Tibial artery (tissue), 4 donors: ENCODE measurements at places on chromosomes 7 and 10.

DNA sequence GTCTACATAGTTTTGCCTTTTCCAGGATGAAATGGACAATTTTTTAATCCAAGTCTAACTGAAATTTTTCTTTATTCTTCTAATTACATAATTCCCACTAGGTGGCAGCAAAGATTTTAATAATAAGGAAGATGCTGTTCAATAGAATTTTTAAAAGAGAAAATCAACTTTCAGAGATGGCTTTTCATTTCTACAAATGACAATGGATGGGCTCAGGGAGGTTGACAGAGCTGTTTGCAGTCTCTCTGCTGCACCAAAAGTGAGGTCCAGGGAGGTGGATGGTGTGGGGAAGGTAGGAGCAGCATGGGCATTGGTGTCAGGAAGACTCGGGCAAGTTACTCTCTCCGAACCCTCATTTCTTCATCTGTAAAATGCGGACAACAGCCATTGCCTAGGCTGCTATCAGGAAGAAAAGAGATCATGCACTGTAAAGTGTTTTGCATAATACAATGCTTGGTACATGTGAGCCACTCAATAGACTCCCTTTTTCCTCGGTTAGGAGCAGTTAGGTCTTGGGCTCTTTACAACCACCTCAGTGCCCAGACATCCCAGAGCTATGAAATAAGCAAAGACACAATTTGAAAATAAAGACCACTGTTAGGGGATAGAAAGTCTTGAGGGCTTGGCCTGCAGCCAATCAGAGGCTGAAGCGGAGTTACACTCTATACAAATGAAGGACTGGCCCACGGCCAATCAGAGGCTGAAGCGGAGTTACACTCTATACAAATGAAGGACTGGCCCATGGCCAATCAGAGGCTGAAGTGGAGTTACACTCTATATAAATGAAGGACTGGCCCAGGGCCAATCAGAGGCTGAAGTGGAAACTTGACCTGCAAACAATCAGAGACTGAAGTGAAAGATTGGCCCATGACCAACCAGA is 107.1 kb downstream of the ABLIM1 start:
- no peaks in the 10 kb centered on the region for H3K36me3 ChIP-seq
- no peaks in the 10 kb centered on the region for H3K27me3 ChIP-seq
- H3K4me1 ChIP-seq = peaks cover 12% of the 10 kb centered on the region
- H3K4me3 ChIP-seq = no peak overlapping the region
- no peak for DNase-seq
- no peak overlapping the region for H3K27ac ChIP-seq

- no peaks in the 10 kb centered on the region for H3K36me3 ChIP-seq
- no peaks in the 10 kb centered on the region for H3K27me3 ChIP-seq
- H3K27ac ChIP-seq = peak overlapping the region; percentile 26
Observed at GRCh38 chr7:96786261-96786997, 76.8 kb upstream of the SEM1 start.

- H3K27ac ChIP-seq = peak overlapping the region; percentile 80
- H3K36me3 ChIP-seq = peaks cover 23% of the 10 kb centered on the region
- no peaks in the 10 kb centered on the region for H3K27me3 ChIP-seq
- no peak for DNase-seq
Observed at GRCh38 chr7:134941185-134941900, 45.0 kb upstream of the AGBL3 start.

DNA sequence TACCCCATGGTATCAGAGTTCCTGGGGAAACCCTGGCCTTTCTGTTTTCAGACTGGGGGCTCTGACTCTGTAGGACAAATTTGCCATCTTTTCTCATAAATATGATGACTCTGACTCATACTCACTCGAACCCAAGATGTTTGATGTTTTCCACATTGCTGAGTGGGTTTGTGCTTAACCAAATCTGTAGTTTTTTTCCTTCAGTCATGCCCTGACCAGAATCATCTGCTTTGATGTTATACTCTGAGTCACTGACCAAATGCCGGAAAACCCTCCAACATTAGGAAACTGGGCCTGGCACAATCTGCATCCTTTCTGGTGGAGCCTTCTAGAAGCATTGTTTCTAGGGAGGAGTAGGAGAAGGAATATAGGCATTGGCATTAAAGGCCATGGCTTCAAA is 118.7 kb downstream of the C10orf105 start:
- peaks cover 14% of the 10 kb centered on the region for H3K4me1 ChIP-seq
- H3K27ac ChIP-seq = no peak overlapping the region
- H3K4me3 ChIP-seq = no peak overlapping the region
- no peaks in the 10 kb centered on the region for H3K27me3 ChIP-seq

DNA sequence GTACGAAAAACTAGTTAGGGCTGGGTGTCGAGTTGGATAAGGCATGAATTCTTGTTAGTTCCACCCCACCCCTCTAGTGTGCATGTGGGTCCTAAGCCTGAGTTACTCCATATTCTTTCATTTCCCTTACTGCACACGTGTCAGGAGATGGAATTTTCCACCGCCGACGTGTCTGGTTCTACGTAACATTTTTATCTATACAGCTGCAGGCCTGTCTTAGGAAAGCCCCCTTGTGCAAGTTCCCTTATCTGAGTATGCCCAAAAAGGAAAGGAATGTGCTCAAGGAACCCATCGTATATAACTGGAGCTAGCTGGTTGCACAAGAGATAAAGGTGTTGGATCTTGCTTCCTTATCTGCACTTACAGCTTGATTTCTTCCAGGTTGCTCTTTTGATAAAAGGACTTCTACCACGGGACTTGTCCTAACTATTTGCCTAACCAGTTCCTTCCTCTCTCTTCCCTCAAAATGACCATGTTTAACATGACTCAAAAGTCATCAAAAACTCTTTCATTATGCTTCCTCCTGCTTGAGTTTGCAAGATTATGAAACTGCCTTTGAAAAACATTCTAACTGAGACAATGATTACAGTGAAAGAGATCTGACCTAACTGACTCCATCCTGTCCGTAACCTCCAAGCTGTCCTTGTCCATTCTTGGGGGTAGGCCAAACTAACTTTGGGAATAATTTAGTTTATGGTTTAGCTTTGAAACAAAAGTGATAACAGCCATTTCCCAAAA is 181.4 kb downstream of the AKR1D1 start:
- H3K4me3 ChIP-seq = no peak overlapping the region
- H3K27me3 ChIP-seq = no peaks in the 10 kb centered on the region
- no peaks in the 10 kb centered on the region for H3K4me1 ChIP-seq
- H3K27ac ChIP-seq = no peak overlapping the region
- DNase-seq = no peak

- no peak overlapping the region for H3K4me3 ChIP-seq
- H3K36me3 ChIP-seq = no peaks in the 10 kb centered on the region
Observed at GRCh38 chr10:28266449-28267224, 36.2 kb downstream of the MPP7 start.

- H3K27me3 ChIP-seq = no peaks in the 10 kb centered on the region
- H3K4me1 ChIP-seq = no peaks in the 10 kb centered on the region
Observed at GRCh38 chr7:106604303-106604924, 56.5 kb downstream of the CCDC71L start.

GRCh38 chr7:55304018-55304762 is 60.9 kb upstream of the LANCL2 start:
- no peaks in the 10 kb centered on the region for H3K36me3 ChIP-seq
- H3K27ac ChIP-seq = no peak overlapping the region
- no peaks in the 10 kb centered on the region for H3K4me1 ChIP-seq
- H3K27me3 ChIP-seq = no peaks in the 10 kb centered on the region

- DNase-seq = peak; percentile 31
- no peak overlapping the region for H3K27ac ChIP-seq
- peaks cover 47% of the 10 kb centered on the region for H3K4me1 ChIP-seq
- no peaks in the 10 kb centered on the region for H3K27me3 ChIP-seq
Observed at GRCh38 chr10:113093188-113094113, 143.4 kb downstream of the TCF7L2 start.

GRCh38 chr7:156516791-156517378 is 123.7 kb upstream of the RNF32 start:
- H3K27ac ChIP-seq = no peak overlapping the region
- H3K27me3 ChIP-seq = no peaks in the 10 kb centered on the region
- H3K36me3 ChIP-seq = no peaks in the 10 kb centered on the region

- no peaks in the 10 kb centered on the region for H3K4me1 ChIP-seq
- no peaks in the 10 kb centered on the region for H3K27me3 ChIP-seq
- H3K27ac ChIP-seq = no peak overlapping the region
Observed at GRCh38 chr10:9670911-9671310, 1346.8 kb upstream of the CELF2 start.
